Fibroblast of skin of back (primary cell): ENCODE measurements at places on chromosomes 12 and 14.

DNA sequence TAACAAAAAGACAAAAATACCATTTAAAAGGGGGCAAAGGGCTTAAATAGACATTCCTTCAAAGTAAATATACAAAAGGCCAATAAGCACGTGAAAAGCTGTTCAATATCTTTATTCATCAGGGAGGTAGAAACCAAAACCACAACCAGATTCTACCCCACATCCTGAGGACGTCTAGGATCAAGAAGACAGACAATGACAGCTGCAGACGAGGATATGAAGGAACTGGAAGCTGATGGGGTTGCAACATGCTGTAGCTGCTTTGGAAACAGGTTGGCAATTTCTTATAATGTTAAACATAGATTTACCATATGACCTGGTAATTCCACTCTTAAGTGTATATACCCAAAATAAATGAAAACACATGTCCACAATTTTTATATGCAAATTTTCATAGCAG is 85.1 kb upstream of the C14orf180 start:
- no peak for DNase-seq

DNA sequence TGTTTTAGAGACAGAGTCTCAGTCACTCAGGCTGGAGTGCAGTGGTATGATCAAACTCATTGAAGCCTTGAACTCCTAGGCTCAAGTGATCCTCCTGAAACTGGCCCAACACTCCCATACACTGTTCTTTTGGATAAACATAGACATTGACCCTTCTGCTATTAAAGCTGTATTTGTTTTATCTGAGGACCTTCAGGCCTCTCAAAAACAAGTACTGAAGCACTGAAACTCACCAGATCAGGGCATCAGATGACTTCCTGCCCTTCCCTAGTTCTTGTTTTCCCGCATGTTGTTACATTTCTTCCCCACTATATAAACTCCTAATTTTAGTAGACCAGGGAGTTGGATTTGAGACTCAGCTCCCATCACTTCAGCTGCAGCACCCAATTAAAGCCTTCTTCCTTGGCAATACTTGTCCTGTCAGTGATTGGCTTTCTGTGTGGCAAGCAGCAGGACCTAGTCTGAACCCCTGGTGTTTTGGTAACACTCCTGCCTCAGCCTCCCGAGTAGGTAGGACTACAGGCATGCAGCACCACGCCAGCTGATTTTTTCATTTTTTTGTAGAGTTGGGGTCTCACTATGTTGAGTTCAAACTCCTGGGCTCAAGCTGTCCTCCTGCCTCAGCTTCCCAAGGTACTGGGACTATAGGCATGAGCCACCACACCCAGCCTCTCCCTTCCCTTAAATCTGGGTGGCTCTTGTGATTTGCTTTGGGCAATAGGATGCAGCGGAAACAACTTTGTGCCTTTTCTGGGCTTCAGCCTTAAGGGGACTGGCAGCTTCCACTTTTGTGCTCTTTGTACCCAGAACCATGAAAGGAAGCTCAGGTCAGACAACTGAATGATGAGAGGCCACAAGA is 12.5 kb upstream of the IFT81 start:
- no peak for DNase-seq

GRCh38 chr14:53515276-53515675 is 362.2 kb upstream of the DDHD1 start:
- peak; percentile 45 for DNase-seq

- DNase-seq: no peak
Measured at GRCh38 chr14:51733147-51733546, 81.4 kb downstream of the FRMD6 start.

DNA sequence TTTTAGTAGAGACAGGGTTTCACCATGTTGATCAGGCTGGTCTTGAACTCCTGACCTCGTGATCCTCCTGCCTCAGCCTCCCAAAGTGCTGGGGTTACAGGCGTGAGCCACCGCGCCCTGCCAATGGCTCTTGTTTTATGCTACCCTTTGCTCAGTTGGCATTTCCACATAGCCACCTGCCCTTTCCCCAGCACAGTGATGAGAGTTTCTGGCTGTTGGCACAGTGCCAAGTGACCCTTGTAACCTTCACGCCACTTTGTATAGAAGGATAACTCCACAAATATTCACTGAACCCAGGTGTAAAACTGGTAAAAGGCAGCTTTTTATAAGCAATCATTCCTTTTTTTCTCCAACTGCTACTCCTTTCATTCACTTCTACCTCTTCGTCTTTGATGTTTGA is 18.5 kb upstream of the CCDC175 start:
- no peak for DNase-seq

GRCh38 chr12:52873513-52873831 is 24.7 kb upstream of the KRT78 start:
- no peak for DNase-seq

GRCh38 chr12:113152835-113153814 is 3.6 kb downstream of the CFAP73 start:
- DNase-seq: peak; percentile 68

DNA sequence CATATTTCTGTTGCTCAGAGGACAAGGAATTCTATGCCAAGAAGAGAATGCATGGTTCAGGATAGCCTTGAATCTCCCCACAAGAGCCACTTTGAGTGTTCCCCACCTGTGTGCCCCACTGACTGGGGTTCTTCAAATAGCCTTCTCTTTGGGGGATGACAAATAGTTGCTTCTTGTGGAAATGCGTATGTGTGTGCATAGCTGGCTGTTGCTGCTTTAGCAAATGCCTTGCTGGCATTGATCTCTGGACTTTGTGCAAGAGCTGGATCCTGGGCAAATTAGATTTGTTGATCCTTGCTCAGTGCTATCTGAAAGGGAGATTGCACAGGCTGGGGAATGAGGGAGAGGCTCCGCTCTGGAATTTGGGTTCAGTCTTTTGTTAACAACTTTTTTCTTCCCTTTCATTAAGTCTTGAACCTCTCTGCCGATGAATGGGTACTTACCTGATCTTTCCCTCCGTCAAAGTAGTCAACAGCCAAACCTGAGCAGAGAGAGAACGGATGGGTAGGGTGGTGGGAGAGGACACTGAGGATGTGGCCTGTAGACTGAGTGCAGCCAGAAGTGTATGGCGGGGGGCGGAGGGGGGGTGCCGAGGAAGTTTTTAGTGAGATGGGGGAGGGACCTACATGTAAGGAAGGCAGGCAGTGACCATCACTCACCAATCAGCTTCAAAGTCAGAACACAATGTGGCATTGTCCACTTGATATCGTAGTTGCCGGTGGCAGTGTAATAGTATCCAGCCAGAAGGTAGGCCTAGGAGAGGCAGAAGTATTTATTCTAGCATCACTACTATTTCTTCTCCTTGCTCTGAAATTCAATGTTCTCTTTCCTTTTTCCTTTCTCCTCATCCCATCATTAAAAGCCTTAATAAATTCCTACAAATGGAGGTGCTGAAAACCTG is 10.7 kb downstream of the EMG1 start:
- no peak for DNase-seq

DNA sequence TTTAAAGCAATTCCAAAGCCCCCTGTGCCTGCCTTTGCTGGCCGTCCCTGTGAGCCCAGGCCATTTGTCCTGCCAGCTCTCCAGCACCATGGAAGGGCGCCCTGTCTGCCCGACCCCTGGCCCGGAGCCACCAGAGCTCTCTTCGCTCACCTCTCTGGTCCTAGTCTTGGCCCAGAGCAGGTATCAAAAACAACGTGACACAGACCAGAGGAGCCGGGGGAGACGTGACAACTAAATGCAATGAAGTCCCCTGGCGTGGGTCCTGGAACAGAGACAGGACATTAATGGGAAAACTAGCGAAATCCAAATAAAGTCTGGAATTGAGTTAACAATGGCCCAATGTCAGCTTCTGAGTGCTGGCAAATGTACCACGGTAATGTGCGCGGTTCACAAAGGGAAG is 83.2 kb upstream of the DIO3 start:
- DNase-seq: no peak

GRCh38 chr12:26937443-26937862 is 328 bp downstream of the INTS13 start:
- no peak for DNase-seq

GRCh38 chr14:95699412-95699811 is 13.2 kb downstream of the TCL1B start:
- DNase-seq: no peak

- peak; percentile 82 for DNase-seq
Measured at GRCh38 chr12:89671469-89671868, 37.2 kb downstream of the ATP2B1 start.

DNA sequence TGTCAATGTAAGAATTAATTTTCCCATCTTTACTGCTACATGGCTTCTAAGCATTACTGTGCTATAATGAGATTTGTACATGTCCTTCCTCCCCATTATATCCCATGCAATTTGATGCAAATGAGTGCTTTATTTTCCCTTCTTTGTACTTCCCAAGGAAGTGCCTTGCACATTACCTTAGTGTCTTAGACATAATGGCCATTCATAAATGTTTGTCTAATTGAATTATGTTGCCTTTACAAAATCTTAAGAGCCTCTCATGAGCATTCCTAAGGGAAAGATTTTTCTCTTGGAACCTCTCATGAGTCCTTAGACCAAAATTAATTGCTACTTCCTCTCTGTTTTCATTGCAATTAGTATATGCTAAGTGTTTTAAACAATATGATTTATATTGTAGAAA is 741.7 kb downstream of the RERGL start:
- DNase-seq: no peak

- DNase-seq: no peak
Measured at GRCh38 chr12:93912086-93912733, 235.0 kb downstream of the CRADD start.

DNA sequence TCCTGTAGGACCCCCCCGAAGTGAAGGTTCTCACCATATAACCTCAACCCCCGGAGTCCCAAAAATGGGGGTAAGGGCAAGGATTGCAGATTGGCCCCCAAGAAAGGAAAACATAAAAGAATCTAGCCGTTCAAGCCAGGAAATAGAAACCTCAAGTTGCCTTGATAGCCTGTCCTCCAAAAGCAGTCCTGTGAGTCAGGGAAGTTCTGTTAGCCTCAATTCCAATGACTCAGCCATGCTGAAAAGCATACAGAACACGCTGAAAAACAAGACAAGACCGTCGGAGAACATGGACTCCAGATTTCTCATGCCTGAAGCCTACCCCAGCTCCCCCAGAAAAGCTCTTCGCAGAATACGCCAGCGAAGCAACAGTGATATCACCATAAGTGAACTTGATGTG is 344.2 kb upstream of the RGS6 start:
- peak; percentile 86 for DNase-seq

- no peak for DNase-seq
Measured at GRCh38 chr12:8813572-8814357, 8.7 kb upstream of the A2ML1 start.

GRCh38 chr12:66860752-66861750 is 182.2 kb upstream of the GRIP1 start:
- DNase-seq: peak; percentile 57

DNA sequence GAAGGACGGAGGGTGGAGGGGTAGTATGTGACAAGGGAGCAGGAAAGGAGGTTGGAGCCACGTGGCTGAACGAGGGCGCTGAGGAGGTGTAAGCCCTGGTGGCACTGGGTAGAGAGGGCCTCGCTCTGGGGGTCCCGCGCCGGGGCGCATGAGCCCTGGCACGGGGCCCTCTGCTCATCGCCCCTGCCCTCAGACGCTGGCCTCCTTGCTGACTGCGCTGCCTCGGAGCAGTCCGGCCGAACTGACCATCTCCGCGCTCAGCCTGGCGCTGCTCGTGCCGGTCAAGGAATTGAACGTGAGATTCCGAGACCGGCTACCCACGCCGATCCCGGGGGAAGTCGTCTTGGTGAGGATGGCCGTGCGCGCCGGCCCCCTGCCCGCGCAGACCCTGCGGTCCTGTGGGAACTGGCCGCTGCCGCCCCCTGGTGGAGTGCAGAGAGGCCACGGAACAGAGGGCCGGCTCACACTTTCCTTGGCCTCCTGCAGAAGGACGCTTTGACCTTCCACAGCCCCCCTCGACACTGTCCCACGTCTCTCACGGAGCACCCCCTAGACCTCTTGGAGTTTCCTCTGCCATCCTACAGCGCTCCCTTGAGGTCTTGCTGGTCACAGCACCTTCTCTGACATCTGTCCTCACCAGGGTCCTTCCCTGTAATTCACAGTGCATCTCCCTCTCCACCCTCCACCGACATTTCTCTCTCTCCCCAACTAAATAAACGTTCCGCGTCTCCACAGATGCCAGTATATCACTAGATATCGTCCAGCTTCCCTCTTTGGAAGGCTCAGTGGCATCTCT is 10.5 kb downstream of the ARHGEF25 start:
- peak; percentile 28 for DNase-seq

- DNase-seq: no peak
Measured at GRCh38 chr12:33006106-33006505, 109.5 kb upstream of the PKP2 start.

DNA sequence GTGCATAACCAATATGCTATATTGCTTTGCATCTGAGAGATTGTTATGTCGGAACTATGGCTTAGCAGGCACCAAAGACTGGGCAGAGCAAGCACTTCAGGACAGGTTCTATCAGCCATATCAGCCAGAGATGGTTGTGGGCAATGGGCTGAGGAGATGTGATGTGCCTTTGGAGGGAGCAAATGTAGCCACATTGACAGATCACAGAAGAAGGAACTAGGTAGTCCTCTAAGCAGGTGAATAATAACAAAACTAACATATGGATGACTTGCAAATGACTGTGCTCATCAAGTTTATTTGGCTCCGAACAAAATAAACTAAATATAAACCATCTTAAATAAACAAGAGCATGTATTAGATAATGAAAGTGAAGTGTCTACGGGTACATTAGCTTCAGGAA is 291.7 kb downstream of the RMST start:
- DNase-seq: no peak

DNA sequence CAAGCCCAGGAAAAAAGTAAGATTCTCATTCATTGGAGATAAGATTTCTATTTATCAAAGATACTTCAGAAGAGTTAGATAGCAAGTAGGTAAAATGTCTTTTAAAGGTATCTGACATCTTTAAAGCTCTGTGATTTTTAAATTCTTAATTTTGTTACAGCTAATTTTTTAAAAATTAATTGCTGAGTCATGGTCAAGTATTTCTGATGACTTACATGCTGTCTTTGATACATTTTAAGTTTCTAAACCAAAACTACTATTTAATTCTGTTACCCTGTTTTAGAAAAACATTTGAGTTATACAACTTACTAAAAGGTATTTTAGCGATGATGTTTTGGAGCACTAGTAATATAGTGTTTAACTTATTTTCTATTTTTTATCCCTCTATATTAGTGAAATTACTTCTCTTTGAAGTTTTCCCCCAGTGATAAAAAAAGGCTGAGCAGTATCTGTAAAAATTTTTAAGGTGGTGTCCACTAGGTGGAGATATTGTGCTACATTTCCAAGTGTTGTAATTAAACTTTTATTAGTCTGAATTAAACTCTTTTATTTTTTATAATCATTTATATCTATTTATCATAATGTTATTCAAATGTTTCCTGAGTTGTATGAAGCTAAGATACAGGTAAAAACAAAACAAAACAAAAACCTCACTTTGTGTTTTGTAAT is 11.5 kb downstream of the ALG10 start:
- peak; percentile 24 for DNase-seq

GRCh38 chr12:89593233-89593632 is 67.4 kb upstream of the POC1B start:
- no peak for DNase-seq

- DNase-seq: peak; percentile 63
Measured at GRCh38 chr12:46788072-46788887, 37.5 kb downstream of the SLC38A4 start.

- DNase-seq: no peak
Measured at GRCh38 chr14:85873006-85873405, 343.1 kb downstream of the FLRT2 start.

GRCh38 chr12:62251609-62251958 is 8.6 kb upstream of the USP15 start:
- DNase-seq: no peak
